Activated CD4-positive, alpha-beta T cell treated with anti-CD3 and anti-CD28 coated beads, Interleukin-2, amount 10 ng/mL, durations not matched to agents 7 days and 5 days (primary cell): ENCODE measurements at places on chromosomes 11 and 22. TPM values are rescaled to one million over a fixed set of nuclear protein-coding genes. Genes with fewer than 3 reads are reported as not detected.

GGTLC3 gene
- not detected for total RNA-seq

HIKESHI gene
- total RNA-seq: 35.8 TPM

MUC5AC gene
- total RNA-seq: not detected

DNA sequence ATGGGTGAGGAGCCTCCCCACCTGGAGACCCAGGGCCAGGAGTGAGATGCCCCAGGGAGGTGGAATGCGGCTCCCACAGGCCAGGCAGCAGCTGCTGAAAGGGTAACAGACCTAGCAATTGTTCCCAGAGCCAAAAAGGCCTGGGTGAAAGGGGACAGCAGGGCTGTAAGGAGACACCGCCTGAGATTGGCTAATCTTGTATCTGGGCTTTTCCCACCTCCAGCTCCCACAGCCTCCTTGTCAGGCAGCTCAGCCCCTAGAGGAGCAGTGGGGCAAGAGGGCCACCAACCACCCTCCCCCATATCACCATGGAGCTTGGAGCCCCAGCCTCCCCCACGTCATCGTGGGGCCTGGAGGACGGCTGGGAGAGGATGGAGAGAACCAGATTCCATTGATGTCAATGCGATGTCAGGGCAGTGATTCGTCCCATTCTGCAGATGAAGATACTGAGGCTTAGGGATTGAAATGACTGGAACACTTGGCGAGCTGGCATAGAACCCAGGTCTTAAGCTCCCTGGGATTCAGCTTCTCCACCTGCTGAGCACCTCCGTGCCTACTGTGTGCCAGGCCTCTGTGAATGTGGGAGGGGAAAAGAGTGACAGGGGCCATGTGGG, 2.9 kb upstream of the MGAT3 start:
- no peak overlapping the region for H3K4me3 ChIP-seq
- peaks cover 39% of the 10 kb centered on the region for H3K36me3 ChIP-seq
- H3K27me3 ChIP-seq: peaks cover 31% of the 10 kb centered on the region
- H3K4me1 ChIP-seq: peaks cover 55% of the 10 kb centered on the region
- no peak for DNase-seq

ACRV1 gene
- total RNA-seq: not detected

C11orf87 gene
- not detected for total RNA-seq
